Neural progenitor cell (in vitro differentiated cells): ENCODE measurements at places on chromosomes 5 and 9. TPM values are rescaled to one million over a fixed set of nuclear protein-coding genes. Genes with fewer than 3 reads are reported as not detected.

GLDC gene
- 81.6 and 100 TPM in 2 replicates for total RNA-seq

GCNT4 gene
- total RNA-seq, result 0.17 and 0.25 TPM in 2 replicates

STPG3 gene
- total RNA-seq, result not detected in 2 replicates

PRPF4 gene
- 28.2 and 34.0 TPM in 2 replicates for total RNA-seq

MLANA gene
- total RNA-seq, result not detected in 2 replicates

JAKMIP2 gene
- total RNA-seq, result 8.2 TPM in 2 replicates

UAP1L1 gene
- total RNA-seq, result 0.12 and 0.51 TPM in 2 replicates

- DNase-seq, result no peak
Observed at GRCh38 chr5:174423558-174423957, 300.8 kb upstream of the MSX2 start.

GRCh38 chr5:39713250-39713916 lies 288.6 kb upstream of the DAB2 start:
- no peak for DNase-seq

GRCh38 chr5:73506459-73506955 lies 8.3 kb downstream of the BTF3 start:
- DNase-seq, result no peak

DNA sequence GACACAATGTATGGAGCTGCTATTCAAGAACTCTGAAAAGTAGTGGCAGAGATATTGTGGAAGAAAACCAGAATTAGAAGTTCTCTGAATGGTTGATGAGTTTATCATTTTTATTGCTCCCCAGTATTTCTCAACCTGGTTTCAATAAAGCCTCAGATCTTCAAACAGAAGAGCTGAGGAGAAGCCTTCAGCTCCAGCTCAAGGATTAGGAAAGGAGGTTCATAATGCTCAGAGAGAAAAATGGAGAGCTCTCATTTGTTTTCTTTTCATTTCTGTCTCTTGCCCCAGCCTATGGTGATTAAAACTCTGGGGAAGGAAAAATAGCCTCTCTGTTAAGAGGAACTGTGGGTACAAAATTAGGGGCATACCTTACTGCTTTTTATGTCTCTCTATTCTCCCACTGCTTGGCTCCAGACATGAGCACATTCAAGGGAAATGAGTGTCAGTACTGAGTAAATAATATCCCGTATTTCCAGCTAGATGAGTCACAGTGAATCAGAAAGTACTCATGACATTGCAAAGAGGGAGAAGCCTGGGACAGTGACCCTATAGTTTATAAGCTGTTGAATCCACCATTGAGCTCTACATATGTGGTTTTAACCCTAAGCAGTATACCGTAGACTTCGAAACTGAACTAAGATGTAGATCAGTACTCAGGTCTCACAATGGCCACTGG lies 138.1 kb downstream of the EMB start:
- DNase-seq, result no peak

GRCh38 chr5:142507531-142508372 lies 178.1 kb downstream of the FGF1 start:
- DNase-seq, result no peak

DNA sequence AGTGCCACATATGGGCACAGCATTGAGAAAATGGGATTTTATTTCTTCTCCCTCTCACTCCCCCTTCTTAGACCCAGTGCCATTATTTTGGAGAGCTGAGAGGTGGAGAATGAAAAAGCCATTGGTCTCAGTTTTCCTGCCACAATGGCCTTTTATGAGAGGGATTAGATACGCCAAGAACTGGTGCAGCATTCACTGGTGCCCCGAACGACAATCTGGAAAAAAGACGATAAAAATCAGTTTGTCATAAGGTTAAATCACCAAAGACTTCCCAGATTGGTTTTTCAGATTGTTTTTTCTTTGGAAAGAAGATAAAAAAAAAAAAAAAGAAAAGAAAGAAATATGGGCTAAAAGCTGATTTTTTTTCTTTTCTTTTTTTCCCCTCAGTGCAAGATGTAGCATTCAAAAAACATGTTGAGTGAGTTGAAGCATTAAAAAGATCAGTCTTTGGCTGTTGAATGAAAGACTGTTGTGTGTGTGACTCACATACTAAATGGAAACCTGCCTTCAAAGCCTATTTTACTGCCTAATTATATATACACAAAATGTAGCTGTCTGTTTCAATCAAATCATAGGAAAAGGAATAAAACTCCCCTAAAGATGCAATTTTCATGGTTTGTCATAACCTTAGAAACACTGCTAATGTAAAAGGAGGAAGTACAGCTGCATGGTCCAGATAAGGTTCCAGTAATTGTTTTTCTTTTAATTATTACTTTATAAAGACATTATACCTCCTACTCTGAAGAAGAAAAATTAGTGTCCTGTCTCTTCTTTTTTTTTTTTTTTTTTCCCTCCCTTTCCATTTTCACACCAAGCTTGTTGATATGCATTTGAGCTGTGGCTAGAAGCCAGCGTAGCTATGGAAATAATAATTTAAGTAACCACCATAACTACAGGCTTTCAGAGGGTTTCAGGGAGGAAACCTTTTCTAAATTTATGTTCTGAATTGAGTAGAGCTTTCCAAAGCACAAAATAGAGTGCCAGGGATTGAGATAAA lies 27.2 kb upstream of the ZNF608 start:
- DNase-seq, result peak; percentile 67

- no peak for DNase-seq
Observed at GRCh38 chr5:54905246-54905795, 80.1 kb downstream of the ESM1 start.

DNA sequence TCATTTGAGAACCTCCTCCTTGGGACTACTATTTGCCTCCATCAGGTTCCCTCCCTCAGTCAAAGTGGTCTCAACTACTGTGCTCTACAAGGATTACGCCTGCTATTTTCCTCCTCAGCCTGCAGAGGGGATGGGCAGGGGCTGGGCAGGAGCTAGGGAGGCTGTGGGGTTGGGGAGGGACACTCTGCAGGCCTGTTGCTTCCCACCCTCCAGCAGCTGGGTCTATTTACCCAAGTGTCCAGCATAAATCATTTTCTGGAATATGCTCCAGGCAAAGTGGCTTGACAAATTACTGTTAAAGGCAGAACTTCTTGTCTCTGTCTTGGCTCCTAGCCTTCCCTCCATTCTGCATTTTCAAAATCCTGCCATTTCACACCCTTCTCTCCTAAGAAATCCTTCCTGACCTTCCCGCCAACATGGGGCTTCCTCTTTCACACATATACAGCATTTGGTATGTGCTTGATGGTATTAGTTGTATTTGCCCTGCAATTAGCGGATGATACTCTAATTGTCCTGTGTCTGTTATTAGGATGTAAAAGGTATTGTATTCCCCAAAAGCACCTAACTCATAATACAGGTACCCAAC lies 106.7 kb downstream of the EFNA5 start:
- DNase-seq, result no peak

- DNase-seq, result peak; percentile 39
Observed at GRCh38 chr9:133673258-133673655, 37.1 kb downstream of the DBH start.

DNA sequence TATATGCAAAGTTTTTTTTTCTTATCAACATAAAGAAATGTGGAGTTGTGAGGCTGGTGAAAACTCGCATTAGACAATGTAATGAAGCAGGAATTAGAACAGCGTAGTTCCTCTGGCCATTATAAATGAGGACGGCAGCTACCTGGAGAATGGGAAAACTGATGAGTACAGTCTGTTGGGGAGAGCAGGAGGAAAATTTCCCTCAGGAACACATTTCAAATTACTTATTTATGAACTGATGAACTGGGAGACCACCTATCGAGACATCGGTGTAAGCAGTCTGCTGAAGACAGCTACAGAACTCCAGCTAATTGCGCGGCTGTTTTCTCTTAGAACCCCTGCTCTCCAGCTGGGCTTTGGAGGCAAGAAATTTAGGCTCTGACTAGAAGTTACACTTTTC lies 343.9 kb upstream of the CLINT1 start:
- no peak for DNase-seq

- peak; percentile 62 for DNase-seq
Observed at GRCh38 chr5:5497152-5497788, 74.8 kb downstream of the ICE1 start.

- peak; percentile 67 for DNase-seq
Observed at GRCh38 chr5:41843456-41844370, 26.5 kb downstream of the OXCT1 start.

DNA sequence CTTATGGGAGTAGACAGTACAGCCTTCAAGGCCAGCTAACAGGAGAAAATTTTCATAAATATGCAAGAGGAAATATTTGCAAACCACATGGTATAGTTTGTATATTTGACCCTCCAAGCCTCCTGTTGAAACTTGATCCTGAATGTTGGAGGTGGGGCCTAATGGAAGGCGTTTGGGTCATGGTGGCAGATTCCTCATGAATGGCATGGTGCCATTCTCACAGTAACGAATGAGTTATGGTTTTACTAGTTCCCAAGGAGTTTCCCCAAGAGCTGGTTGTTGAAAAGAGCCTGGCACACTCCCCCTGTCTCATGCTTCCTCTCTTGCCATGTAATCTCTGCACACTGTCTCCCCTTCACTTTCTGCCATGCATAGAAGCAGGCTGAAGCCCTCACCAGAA lies 3.3 kb upstream of the PAIP1 start:
- DNase-seq, result no peak
